ENCODE measurements at places on chromosomes 4 and X. TPM values are rescaled to one million over a fixed set of nuclear protein-coding genes. Genes with fewer than 3 reads are reported as not detected.

RBMXL3 gene
- polyA plus RNA-seq = not detected

GRCh38 chr4:37476256-37476655 is 209.9 kb downstream of the RELL1 start:
- no peak for DNase-seq

- DNase-seq = no peak
Measured at GRCh38 chrX:19720661-19721060, 166.7 kb downstream of the SH3KBP1 start.

DNA sequence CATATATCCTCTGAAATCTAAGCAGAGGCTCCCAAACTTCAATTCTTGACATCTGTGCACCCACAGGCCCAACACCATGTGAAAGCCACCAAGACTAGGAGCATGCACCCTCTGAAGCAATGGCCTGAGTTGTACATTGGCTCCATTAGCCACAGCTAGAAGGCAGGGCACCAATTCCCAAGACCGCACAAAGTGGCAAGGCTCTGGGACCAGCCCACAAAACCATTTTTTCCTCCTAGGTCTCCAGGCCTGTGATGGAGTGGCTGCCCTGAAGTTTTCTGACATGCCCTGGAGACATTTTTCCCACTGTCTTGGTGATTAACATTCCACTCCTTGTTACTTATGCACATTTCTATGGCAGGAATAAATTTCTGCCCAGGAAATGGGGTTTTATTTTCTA is 232.2 kb upstream of the GRID2 start:
- no peak for DNase-seq

DNA sequence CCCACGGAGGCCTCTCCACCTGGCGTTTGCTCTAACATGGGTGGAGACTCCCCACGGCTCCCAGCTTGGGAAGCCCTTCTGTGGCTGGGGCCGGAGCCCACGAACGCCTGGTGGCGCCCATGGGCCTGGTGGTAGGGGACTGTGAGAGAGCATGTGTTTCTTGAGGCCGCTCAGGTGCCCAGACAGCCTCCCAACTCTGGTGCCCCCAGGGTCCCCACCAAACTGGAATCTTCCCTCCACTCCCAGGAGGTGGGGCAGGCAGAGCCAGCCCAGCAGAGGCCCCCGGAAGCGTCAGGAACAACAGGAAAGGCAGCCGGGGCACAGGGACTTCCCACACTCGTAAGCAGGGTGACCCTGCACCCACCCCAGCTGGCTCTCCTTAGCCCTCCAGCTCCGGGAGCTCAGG is 33.3 kb upstream of the FGFR3 start:
- no peak for DNase-seq

GRCh38 chr4:118904935-118905334 is 16.3 kb downstream of the SYNPO2 start:
- no peak for DNase-seq

FMR1NB gene
- polyA plus RNA-seq = not detected

DNA sequence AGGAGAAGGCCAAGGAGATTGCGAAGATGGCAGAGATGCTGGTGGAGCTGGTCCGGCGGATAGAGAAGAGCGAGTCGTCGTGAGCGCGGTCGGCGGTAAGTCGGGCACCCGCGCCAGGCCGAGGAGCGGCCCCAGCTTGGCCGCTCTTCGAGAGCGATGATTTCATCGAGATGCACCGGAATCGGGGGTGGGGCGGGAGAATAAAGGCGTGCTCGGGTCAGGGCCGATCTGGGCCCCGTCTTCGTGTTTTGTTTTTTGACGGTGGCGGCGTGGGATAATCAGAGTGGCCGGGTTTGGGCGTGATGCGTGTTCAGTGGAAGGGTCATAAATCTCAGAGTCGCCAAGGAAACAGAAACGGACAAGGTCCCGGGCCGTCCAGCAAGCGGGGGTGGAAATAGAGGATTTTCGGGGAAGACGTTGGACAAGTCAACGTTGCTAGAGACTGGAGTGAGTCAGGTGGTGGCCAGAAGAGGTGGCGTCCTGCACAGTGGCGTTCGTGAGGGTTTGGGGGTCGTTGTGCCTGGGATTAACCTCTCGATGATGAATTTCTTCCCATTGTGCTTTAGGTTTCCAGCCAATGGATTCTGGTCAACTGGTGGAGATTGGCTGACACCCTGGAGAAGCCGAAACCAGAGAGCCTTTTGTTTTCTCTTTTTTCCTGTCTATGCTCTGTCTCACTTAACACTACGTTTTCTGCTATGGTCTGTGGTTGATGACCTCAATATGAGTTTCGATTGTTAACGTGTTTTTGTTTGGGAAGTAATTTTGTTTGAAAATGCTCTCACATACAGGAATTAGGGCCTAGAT is 882 bp downstream of the MRFAP1 start:
- DNase-seq = no peak

DNA sequence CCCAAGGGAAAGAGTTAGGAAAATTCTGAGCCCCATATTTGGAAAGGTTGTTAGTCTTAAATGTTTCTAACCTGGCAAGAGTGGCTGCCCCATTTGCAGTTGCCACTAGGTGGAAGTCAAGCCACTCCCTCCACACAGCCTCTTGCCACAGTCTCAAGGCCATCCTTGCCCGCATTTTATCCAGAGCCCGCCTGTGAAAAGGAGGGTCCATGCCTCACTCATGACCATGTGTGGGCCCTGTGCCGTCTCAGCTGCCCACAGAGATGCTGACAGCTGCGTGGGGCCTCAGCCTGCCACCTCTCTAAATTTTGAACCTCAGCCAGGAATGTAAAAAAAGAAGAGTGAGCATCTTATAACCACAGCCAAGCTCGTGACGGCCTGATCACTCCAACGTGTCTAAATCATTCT is 201.5 kb upstream of the FAM241A start:
- no peak for DNase-seq

BCORL1 gene
- polyA plus RNA-seq = 1.0 TPM

XAGE1A gene
- polyA plus RNA-seq = not detected

EREG gene
- 1.8 TPM for polyA plus RNA-seq

DNA sequence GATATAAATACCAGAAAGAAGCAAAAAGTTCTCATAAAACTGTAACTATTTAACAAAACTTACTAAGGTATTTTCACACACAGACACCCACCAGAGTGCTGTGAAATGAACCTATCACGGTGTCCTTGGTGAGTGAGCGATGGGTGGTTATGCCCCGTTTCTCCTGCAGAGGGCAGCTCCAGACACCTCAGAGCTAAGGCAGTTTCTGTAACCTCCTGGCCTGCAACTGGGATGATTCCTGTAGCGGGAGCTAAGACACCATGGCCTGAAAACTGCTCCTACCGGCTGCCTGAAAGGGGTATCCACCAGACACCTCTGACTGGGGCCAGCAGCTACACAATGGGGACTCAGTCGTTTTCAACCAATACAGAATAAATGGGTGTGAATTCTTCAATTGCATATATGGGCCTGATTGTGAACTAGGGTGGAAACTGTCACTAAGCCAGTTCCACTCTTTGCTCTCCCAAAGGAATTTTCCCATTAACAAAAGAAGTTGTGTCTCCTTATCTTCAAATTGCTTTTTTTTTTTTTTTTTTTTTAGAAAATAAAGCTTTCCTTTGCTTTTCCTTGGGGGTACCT is 2375.8 kb upstream of the TENM3 start:
- peak; percentile 44 for DNase-seq

DNA sequence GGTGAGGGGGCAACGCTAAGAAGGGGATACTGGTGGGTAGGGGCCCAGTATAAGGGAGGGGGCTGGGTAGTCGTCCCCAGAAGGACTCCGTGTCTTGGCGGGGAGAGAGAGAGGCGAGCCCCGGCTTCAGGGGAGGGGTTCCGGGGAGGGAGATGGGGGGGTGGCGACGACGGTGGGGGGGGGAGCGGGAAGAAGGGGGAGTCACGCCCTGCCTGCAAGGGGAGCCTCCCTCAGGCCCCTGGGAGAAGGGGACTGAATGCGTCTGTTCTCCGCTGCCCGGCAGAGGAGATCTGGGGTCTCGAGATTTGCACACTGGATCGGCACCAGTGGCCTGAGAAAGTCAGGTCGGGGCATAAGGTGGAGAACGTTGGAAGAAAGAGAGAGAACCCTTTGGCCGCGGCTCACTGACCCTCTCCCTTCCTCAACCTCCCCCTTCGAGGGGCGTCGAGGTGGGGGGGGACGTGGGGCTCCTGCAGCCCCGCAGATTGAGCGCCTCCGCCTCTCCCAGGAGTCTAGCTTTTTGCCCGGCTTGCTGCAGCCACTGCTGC is 609 bp upstream of the BCORL1 start:
- no peak for DNase-seq

DNA sequence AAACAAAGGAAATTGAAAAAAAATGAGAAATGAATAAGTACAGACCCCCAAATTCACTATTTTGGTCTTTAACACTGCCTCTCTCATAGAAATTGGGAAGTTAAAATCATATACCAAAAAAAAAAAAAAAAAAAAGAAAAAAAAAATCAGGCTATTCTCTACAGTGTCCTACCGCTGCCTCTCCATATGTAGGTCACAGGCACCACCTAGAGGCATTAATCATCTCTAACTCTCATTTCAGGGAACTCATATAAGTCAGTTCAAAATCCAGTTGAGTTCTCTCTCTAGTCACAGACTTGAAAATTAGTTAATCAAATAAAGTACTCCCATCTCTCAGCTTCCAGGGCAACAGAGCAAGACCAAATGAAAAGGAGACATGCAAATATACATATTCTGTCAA is 47.9 kb downstream of the COX18 start:
- DNase-seq = no peak

DNA sequence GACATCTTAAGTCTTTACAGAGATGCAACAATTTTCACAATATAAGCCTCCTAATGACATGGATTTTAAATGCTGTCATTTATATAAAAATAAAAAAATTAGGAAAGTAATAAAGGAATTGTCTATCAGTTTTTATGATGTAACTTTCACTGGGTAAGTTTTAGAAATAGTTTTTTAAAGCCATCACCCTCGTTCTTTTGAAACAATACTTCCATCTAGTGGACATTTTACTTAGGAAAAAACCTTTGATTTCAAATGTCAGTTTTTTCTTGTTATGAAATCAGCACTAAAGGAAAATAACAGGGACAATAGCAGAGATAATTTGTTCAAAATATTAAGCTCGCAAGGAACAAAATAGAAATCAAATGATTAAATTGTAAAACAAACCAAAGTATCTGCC is 24.3 kb upstream of the NDNF start:
- DNase-seq = peak; percentile 3

ZNF674 gene
- 4.0 TPM for polyA plus RNA-seq

DNA sequence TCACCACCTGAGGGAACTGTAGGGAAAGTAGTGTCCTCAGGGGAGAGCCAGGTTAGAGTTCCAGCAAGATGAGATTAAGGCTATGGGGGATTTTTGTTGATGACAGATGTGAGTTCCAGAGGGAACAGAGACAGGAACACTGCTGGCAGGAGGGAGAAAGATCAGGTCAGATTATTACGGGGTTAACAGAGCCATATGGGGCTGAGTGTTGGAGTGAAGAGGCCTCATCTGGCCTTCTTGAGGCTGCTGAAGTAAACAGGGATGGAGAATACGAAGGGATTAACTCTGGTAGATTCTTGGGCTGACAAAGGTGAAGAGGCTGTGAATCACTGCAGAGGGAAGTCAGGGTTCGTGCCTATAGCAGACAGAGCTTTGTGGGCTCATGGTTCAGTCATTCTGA is 47.9 kb upstream of the POU4F2 start:
- no peak for DNase-seq

ODAPH gene
- not detected for polyA plus RNA-seq

- no peak for DNase-seq
Measured at GRCh38 chr4:8756816-8757215, 114.8 kb downstream of the HMX1 start.

GRCh38 chr4:79023799-79024770 is 84.8 kb upstream of the PAQR3 start:
- DNase-seq = no peak

- peak; percentile 18 for DNase-seq
Measured at GRCh38 chr4:71732706-71733105, 51.2 kb downstream of the GC start.

DNA sequence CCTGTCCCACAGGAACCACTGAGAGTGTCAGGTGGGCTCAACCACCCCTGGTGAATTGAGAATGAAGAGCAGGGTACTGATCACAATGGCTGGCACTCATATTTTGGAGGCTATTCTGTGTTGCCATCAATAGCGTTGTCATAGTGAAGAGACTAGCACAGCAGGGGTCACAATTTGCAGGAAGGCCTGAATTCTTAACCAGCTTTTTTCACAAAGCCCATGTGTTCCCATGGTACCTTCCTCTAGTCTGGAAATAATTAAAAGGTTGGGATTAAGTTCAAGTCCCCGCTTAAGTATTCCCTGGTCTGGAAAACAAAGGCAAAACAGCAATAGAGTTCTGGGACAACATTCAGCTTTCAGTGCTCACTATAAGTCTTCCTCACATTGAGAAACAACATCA is 1051.7 kb downstream of the C4orf33 start:
- DNase-seq = no peak

GRCh38 chr4:18421519-18421918 is 400.0 kb upstream of the LCORL start:
- DNase-seq = no peak

ARMCX1 gene
- polyA plus RNA-seq = 40.5 TPM

DNA sequence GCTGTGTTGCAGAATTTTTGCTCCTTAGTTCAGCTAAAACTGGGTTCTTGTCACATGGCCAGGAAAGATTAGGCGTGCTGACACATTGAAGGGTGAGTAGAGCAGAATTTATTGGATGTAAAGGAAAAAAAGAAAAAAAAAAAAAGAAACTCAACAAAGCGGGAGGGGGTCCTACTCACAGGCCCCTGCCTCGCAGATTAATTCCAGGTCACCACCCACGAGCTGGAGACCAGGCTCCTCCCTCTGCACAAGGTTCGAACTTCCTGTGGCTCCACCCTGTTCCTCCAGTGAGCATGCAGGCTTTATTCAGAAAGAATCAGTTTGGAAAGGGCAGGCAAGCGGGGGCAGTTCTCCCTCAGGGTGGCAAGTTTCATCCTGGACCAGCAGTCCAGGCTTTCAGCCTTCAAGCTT is 17.1 kb downstream of the MGST2 start:
- DNase-seq = no peak

GRCh38 chr4:52935317-52935716 is 73.2 kb downstream of the RASL11B start:
- DNase-seq = no peak

DNA sequence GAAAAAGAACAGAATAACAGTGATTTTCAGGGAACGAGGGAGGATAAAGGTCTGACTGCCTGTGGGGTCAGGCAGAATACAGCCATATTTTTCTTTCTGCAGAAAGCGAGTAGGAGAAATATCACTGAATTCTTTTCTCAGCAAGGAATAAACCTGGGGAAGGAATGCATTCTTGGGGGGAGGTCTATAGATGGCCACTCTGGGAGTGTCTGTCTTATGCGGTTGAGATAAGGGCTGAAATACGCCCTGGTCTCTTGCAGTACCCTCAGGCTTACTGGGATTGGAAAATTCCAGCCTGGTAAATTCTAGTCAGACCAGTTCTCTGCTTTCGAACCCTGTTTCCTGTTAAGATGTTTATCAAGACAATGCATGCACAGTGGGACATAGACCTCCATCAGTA is 26.3 kb downstream of the CNGA1 start:
- DNase-seq = no peak

SSX3 gene
- not detected for polyA plus RNA-seq

GRCh38 chr4:127503111-127503510 is 129.6 kb upstream of the INTU start:
- no peak for DNase-seq
